ENCODE measurements at places on chromosomes 2 and 18.

DNA sequence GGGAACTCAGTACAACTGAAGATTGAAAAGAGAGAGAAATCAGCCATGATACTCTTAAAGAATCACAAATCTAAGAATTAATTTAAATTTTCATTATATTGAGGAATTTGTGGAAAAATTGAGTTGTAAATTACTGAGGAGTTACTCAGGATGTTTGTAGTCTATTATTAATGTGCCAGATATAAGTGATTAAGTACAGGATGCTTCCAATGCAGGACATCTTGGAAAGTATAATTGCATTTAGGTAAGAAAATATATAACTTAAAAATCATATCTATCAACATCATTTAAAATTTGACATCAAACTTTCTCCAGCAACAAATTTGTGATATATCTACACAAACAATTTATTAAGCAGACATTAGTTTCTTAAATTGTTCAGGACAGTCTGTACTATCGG is 1.3 kb downstream of the CALCRL start:
- no peak for DNase-seq

DNA sequence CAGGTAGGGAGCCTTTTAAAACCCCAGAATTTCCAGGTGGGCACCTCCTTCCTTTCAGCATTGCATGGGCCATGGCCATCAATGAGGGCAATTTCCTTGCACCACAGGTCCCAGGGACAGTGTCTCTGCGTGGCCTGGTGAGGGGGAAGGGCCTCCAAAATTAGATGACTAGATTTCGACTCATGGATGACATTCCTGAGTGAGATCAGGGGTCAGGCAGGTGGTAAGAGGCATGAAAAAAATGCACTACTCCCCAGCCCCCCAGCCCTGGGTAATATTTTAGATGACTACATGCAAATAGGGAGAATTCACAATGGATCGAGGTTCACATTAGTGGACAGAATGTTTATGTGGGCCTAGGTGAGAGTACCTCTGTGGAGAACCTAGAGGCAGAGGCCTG is 19.0 kb upstream of the IGFBP5 start:
- DNase-seq = no peak

- DNase-seq = no peak
Observed at GRCh38 chr2:27446057-27446456, 3.9 kb downstream of the KRTCAP3 start.

GRCh38 chr18:5943514-5943913 is 48.2 kb upstream of the TMEM200C start:
- no peak for DNase-seq

DNA sequence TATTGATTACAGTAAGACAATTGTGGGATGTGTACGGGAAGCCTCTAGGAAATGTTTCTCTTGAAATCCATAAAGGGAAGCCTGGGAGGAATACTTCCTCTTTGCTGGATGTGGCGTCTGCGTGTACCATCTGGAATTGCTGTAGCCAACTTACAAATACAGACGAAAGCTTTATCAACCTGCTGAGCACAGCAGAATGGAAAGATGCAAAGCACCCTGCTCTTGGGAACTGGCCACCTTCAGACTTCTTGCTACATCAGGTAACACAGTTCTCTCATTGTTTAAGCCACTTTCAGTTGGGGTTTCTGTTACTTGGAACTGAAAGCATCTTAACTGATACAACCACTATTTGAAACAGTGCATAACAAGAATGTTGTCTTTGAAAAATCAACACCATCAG is 213.8 kb downstream of the HRH4 start:
- no peak for DNase-seq

DNA sequence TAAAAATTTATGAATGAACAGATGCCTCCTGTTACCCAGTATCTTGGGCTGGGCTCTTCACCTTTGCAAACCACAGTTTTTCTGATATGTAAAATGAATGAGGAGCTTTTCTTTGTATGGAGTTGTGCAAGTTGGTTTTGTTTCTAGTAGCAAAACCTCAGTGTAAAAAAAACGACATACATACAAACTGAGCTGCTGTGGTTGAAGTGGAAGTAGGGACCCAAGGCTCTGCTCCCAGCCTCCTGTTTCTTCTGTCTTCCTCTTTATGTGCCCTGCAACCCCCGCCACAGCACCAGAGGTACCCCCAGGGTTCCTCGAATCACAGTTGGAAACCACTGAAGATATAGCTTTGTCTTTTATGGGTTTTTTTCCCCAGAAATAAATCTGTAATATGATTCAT is 118.1 kb downstream of the MYO1B start:
- DNase-seq = peak; percentile 51

DNA sequence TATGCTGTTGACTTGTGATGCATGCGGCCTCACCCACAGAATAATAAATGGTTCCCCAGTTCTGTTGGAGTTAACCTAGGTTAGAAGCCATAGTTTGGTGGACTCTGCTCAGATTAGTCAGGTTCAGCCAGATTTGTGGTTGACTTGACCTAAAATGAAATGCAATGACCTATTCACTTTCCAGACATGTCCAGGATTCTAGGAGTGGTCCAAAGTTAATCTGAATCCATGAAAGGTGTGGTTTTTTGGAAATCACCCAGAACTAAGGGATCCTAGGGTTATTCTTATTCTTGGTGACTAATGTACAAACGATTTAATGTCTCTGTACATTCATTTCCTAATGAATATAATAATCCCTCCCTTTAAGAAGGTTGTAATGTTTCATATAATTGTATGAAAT is 88.9 kb upstream of the RBBP8 start:
- DNase-seq = no peak

- DNase-seq = peak; percentile 77
Observed at GRCh38 chr2:25041307-25041927, 459 bp upstream of the EFR3B start.

- DNase-seq = no peak
Observed at GRCh38 chr2:84247532-84247931, 211.5 kb downstream of the SUCLG1 start.

DNA sequence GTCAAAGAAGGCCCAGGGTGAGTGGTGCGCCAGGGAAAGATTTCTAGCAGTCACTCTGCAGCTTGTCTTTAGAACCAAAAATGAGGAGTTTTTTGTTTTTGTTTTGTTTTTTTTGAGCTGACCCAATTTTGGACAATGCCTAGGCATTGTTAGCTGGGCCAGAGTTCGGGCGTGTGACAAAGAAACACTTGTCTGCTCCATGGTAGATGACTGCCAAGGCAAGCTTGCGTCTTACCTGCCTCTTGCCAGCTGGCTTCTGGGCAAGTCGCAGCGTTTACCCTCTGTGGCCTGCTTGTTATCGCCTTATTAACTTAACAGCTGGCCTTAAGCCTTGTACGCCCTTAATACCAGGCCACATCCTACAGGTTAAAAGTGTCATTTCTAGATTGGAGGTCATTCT is 114.3 kb downstream of the GALNT1 start:
- no peak for DNase-seq

GRCh38 chr2:173715441-173715840 is 249.7 kb downstream of the SP3 start:
- DNase-seq = no peak

- DNase-seq = no peak
Observed at GRCh38 chr2:9004338-9005204, 1.1 kb upstream of the MBOAT2 start.

- DNase-seq = peak; percentile 49
Observed at GRCh38 chr2:177038787-177039484, 173.7 kb upstream of the HNRNPA3 start.

GRCh38 chr2:221203125-221203524 is 369.0 kb downstream of the EPHA4 start:
- DNase-seq = peak; percentile 56

Data from common myeloid progenitor, CD34-positive (primary cell).